EH (cell line): ENCODE measurements at places on chromosomes 1 and 21.

- no peak for DNase-seq
Observed at GRCh38 chr1:92803140-92803887, 18.4 kb upstream of the EVI5 start.

GRCh38 chr1:147750618-147751217, 9.7 kb downstream of the GJA5 start:
- no peak for DNase-seq

- no peak for DNase-seq
Observed at GRCh38 chr1:81437213-81437612, 363.5 kb upstream of the ADGRL2 start.

DNA sequence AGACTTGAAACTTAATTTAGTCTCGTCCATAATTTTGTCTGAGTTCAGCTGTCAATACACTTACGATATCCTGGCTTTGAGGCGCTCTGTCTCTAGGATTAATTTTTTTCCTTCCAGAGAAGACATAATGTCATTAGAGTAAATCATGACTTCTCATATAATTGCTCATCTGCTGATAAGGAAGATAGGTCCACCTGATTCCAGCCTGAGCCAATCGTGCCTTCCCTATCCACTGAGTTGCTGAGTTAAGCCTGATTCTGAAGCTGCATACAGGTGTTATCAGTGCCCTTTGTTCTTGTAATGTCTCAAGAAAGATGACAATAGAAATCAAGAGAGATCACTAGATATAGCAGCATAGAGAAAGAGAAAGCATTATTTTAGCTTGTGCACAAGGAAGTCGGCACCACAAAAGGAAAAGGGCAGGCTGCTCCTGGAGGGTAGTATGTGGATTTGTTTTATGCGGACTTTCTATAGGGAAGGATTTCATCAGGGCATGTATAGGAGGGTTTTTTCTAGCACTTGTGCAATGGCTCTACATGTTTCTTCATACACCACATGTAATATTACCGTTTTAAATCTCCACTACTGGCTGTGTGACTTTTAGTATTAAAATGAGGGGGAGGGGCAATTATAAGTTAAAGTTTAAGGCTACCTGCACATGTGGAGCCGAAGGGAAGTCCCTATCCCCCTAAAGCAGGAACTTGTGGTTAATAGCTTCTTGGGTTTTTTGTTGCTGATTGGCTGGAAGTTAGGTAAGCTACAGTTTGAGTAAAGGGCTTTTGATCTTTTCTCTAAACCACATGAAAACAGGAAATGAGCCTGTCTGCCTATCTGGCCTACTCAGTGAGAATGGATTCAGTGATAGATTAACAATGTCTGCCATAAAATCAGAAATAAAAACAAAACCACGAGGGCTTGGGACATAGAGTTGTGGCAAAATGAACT, 133.4 kb downstream of the PLPPR5 start:
- no peak for DNase-seq

DNA sequence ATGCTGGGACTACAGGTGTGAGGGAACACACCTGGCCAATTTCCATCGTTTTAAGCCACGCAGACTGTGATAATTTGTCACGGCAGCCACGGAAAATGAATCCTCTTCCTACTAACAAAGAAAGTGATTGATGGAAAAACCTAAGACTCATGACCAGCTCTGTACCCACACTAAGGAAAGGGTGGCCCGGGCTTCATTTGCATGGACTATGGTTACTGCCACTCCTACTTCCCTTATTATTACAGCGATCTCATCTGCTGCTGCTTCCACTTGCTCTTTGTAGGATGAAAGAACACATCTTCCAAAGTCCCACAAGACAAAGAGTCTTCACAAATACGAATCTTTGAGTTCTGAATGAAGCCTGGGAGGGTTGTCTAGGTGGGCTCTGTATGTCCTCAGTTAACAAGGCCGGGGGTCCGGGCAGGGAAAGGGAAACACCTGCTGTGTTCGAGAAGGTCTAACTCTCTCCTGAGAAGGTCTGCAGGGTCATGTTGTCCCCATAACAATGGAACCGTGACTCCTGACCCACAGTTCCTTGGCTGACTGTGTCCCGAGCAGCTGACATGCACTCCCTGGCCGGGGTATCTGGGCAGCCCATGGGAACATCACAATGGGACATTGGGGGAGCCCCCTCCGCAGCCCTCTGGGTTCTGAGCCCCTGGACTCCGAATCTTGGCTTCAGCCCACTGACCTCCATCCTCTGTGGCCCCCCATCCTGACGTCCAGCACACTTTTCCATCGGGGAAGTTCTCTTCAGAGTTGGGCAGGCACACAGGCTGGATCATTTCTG, 13.3 kb upstream of the TFF1 start:
- DNase-seq: no peak

GRCh38 chr21:28762357-28762735, 230.3 kb downstream of the LTN1 start:
- no peak for DNase-seq

DNA sequence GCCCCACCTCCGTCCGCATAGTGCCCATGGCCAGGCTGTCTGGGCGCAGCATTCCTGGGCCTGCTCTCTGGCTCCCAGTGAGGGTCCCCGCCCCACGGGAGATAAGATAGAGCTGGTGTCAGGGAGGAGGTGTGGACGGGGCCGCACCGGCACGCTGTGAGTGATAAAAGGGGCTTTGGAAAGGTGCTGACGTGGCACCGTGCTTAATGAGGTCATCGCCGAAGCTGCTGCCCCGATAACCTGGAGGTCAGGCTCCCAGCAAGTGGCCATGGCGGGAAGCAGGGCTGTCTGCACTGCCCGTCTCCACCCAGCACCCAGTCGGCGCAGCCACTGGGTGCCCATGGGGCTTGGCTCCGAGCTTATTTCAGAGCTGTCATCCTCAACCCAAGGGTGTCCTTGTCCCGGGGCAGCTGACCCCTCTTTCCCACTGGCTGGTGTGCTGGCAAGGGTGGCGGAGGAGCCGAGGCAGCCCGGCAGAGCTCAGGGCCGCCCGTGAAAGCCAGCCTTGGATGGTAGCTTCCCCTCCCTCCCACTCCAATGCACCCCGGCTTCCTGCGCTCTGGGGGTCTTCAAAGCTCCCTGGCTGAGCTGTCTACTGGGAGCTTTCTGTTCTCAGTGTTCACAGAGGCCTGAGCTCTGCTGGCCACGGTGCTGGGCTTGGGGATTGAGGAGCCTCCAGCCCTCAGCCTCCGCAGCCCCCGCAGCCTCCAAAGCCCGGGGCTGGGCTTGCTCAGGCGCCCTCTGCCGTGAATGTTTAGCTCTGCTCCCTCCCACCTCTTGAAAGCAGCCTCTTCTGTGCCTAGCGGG, 105.1 kb upstream of the ARHGEF16 start:
- no peak for DNase-seq

GRCh38 chr1:52899445-52899894, 22.1 kb downstream of the ECHDC2 start:
- no peak for DNase-seq

DNA sequence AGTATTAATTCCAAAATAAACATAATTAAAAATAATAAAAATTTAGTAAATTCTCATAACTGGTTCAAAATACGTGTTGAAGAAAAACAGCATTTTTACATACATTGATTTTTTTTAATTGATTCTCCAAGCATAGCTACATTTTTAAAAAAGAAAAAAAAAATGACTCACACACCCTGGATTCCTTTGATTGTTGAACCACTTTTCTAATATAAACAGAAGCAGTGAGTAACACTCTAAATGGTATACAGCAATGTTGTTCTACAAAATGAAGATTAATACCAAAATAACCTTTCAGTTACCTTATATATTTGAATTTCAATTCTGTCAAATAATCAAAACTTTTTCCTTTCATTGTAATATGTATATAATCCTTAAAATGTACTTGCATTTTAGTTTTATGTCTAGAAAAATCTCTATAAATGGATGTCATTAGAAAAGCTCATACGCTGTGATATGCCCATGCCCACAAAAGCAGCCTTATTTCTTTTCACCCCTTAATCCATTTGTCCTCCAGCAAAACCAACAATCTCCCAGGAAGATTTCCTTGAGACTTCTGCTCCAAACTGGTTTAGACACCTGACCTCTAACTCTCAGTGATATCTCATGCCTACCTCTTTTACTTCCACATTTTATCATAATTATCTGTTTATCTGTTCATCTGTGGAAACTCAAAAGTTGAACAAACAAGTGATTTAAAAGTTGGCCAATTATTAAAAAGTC, 246.4 kb upstream of the NR5A2 start:
- DNase-seq: peak; percentile 33

DNA sequence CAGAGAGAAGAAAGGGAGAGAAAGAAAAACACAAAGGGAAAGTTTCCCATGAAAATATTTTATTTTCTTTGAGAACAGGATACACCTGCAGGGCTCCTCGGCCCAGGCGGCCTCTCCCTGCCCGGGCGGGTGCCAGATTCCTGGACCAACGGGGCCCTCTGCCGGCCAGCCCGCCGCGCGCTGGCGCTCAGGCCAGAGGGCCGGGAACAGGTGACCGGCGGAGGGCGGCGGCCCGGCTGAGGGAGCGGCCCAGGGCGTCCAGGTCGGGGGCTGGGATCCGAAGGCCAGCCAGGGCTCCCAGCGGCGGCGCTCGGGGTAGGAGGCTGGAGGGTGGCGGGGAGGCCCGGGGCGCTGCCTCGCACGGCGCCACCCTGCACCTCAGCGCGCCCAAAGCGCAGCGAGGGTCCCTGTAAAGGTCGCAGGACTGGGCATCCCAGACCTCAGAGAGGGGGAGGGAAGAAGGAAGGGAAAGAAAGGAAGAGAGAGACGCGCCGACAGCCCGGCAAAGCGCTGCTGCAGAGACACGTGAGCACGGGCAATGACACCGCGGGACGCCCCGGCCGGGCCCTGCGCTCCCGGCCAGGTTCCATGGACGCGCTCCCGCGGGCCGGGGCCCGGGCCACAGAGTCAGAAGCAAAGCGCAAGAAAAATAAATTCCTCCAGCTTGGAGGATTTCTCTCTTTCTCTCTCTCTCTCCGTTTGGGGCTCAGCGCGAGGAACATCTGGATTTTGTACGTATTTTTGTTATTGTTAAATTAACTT, 927 bp downstream of the WNT9A start:
- DNase-seq: peak; percentile 59
